ENCODE measurements at places on chromosomes 12 and 14.

DNA sequence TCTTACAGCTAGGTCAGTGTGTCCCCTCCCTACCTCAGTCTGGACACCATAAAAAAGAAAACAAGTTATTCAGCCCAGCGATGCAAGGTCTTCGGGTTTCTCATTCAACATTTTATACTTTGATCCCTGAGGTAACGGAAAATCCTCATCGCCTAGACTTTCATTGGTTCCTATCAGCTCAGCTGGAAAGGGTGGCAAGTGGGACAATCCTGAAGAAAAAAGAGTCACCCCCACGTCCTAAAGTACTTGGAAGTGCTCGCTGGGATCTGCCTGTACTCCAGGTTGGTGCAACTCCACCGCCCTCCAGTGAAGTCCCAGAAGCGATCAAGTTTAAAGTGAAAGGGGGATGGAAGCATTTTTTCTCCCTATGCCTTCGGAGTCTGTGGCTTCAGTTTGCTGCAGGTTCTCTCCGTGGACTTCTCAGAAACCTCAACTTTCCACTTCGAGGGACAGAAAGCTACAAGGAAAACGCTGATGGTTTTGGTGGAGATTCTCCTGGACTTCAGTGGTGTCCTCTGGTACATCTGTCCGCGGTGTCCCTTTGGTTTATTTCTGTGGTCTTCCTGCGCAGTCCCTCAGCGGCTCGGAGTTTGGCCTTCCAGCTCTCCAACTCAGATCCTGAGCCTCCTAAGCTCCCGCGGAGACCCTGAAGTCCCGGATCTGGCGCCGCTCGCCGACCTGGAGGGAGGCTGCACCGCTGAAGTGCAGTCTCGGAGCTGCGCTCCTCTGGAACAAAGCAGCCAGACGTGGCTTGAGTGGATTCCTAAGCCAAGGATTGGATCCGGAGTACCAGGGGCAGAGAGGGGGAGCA, 1.8 kb upstream of the LRFN5 start:
- DNase-seq: peak; percentile 80

- DNase-seq: no peak
Observed at GRCh38 chr14:21525571-21525961, 580 bp downstream of the SALL2 start.

- no peak for DNase-seq
Observed at GRCh38 chr12:128518644-128519043, 251.7 kb downstream of the TMEM132C start.

DNA sequence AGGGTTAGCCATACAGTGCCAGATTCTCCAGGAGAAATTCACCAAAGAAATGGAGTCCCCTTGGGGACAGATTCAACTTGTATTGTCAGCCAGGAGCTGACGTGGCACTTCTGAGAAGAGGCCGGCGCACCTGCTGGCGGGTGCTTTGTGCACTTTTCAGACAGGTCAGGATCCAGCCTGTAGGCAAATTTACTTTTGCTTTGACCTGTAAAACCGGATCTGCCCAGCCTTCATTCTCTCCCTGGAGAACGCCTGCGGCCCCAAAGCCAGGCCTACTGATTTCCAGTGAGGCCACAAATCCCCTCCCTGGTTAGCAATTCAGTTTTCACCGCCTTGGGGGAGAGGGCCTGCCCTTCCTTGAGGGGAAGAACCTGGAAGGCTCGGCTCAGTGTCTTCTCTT, 17.4 kb downstream of the P2RX4 start:
- no peak for DNase-seq

- no peak for DNase-seq
Observed at GRCh38 chr14:77618381-77618970, 2.0 kb upstream of the SPTLC2 start.

DNA sequence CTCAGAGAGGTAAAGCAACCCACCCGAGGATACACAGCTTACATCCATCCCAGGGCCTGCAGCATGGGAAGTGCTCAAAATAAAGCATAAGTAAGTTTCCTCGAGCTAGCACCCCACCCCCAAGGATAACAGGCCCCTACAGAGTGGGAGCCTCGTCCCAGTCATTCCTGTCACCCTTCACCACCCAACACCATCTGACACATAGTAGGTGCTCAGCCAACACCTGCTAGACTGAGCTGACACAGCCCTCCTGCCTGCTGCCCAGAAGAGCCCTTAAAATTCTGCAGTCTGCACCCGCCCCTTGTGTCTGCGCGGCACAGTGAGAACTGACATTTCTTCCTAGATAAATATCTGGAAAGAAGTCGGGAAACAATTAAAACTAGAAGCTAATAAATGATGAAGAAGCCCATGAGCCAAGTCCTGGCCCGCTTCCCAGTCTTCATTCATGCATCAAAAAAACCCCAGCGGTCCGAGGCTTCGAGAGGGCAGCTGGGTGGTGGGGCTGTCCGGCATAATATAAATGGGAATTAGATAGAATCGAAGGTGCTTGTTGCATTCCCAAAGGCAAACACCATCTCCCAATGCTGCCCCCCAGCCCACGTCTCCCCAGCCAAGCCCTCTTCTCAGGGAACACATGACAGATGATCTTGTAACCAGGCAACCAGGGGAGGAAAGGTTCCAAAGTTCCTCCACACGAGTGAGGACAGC, 76.2 kb downstream of the BCL11B start:
- DNase-seq: no peak

DNA sequence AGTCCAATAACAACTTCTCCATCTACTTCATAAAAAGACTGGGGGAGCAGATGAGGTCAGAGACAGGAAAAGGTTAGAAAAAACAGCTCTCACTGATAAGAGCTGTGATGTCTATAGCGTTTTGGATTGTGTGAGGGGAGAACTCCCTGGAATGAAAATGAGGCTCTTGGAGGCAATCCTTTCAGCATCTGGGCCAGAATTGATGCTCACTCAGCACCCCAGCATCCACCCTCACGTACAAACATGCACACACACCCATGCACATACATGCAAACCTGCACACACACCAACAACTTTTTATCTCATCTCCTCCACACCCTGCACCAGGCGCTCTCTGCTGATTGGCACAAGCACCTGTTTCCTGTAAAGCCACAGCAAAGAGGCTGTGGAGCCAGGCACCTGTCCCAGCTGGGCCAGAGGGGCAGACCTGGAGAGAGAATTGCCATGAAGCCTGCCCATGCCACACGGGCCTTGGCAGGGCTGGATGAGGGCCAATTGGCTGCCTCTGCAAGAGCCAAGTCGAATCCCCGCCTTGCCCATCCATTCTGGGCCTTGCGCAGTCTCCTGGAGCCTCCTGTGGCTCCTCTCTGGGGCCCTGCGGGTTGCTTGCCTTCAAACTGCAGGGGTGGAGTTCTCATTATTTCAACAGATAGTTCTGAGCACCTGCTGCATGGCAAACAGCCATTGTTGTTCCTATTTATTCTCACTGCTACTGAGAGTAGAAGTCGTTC, 53.1 kb downstream of the SYNE3 start:
- no peak for DNase-seq

DNA sequence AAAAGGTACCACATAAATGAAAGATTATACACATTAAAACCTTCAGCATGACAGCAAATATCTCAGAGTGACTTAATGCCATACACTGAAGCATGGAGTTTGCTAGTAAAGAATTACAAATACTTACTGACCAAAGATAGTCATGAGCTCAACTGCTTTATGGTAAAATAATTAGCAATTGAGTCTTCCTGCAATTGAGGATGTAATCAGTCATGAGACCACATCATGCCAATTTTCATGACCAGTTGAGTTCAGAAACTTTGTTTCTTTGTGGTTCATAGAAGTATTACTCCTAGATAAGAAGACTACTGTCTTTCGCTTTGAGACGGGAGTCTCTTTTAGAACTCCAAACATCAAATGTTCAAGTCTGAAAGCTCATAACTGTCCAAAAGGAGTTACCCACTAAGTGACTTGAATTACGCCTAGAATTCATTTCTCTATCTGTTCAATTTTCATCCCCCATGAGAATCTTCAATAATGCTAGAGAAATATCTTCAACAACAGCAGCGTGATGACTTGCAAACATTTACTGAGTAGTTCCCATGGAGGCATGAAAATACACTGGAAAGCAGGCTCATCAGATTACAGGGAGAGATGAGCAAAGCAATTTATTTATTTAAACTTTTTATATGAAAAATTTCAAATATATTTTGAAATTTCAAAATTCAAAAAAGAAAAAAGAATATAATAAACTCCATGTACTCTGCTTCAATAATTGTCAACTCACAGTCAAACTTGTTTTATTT, 120.0 kb downstream of the BTG1 start:
- no peak for DNase-seq

- no peak for DNase-seq
Observed at GRCh38 chr12:52837413-52837741, 3.3 kb upstream of the KRT79 start.

DNA sequence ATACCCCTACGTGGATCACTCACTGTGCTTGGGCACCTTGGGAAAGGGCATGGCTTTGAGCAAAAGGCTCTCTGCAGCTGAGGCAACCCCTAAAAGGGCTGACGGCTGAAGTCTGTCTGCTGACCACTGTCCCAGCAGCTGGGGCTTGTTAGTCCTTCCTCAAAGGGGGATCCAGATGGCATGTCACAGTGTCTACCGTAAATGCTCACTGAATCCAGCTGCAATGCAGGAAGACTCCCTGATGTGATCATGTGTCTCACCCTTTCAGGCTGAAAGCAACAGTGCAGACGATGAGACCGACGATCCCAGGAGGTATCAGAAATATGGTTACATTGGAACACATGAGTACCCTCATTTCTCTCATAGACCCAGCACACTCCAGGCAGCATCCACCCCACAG, 12.4 kb downstream of the OAS1 start:
- DNase-seq: no peak

GRCh38 chr12:110689281-110690126, 589 bp upstream of the HVCN1 start:
- DNase-seq: no peak

- no peak for DNase-seq
Observed at GRCh38 chr12:25526778-25527177, 26.3 kb downstream of the LMNTD1 start.

GRCh38 chr12:118120579-118121363, 15.2 kb upstream of the PEBP1 start:
- DNase-seq: no peak

DNA sequence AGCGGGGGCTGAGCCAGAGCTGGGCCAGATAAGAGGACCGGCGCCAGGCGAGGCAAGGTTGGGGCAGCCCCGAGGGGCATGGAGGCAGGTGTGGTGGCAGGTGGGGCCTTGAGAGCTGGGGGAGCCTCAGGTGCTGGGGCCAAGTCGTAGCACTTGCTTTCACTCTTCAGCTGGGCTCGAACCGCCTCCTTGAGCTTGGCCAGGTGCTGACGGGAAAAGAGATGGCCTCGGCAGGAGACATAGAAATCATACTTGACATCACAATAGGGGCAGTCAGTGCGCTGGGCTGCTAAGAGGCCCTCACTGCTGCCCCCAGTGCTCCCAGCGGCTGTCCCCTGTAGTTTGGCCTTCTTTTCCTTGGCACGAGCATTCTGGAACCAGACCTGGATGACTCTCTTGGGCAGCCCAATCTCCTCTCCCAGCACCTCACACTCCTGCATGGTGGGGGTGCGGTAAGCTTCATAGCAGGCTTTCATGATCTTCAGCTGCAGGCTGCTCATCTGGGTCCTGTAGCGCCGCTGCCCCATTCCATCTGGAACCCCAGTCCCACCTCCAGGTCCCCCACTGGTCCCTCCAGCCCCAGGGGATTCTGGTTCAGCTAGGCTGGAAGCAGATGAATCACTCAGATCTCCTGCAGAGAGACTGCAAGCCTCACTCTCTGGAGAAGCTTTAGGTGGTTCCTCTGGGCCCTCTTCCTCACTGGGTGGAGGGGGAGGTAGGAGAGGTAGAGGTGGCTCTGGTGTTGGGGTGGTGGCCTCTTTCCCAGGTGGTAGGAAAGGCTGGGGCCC, 28.1 kb downstream of the ZFHX2 start:
- DNase-seq: no peak

GRCh38 chr14:67112344-67112743, 76.9 kb upstream of the GARIN2 start:
- DNase-seq: no peak

- no peak for DNase-seq
Observed at GRCh38 chr12:103105971-103106597, 148.6 kb downstream of the ASCL1 start.

GRCh38 chr12:86229772-86230171, 26.4 kb downstream of the MGAT4C start:
- DNase-seq: no peak

DNA sequence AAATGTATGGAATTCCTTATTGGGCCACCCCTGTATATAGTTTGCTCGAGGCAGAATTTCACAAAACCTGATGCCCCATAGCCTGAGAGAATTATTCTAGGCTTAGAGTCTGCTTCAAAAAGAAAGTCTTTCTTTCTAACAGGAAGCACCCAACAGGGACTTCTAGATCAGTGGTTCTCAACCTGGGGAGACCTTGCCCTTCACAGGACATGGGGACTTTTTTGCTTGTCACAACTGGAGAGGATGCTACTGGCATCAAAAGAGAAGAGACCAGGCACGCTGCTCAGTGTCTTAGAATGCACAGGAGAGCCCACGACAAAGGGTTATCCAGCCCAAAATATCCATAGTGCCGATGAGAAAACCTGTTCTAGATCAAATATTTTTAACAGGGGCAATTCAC, 18.9 kb downstream of the WSB2 start:
- DNase-seq: no peak

GRCh38 chr12:110906516-110906915, 13.9 kb downstream of the MYL2 start:
- no peak for DNase-seq

DNA sequence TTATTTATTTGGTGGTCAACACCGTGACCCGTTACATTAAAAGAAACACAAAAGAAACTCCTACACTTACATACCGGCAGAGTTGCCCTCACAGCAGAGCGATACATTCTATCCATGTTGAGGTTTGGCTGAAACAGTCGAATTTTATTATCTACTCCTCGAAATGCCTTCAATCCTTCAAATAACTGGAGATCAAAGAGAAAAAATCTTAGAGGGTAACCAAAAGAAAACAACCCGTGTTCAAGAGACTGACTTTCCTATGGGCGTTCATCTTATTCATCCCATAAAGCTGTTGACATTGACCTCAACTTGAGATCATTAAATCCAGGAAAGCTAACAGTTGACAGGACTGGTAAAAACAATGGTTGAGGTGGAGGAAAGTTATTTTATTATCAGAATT, 67.7 kb downstream of the BCAT1 start:
- DNase-seq: no peak

GRCh38 chr12:18148961-18149360, 59.0 kb upstream of the RERGL start:
- DNase-seq: no peak

DNA sequence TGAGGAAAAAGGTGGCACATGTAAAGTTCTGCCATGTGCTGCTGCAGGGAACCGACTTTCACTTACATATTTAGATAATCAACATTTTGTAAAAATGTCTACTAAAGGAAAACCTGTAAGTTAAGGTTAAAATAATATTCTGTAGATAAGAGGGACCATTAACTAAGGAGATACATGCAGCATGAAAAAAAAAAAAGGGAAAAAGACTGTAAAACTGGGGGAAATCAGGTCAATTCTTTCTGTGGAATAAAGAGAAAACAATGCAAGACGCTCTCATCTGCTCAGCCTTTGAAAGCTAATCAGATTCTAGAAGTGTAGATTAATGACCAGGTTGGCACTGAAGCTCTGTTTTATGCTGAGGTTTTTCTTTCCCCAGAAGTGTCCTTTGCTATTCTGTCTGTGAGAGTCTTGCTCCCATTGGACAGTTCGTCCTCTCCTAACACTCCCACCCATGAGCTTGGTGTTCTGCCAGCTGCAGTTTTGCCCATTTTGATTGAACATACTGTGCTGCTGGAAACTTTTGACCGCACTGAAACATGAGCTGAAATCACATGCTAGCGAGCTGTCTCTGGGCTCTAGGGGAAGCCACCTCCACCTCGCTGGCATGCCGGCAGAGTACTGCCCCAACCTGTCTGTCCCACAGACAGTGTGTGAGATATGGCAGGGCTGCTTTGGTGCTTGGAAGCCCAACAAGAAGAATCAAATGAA, 39.7 kb downstream of the PPTC7 start:
- DNase-seq: peak; percentile 67

GRCh38 chr12:130508847-130509246, 171.2 kb downstream of the PIWIL1 start:
- DNase-seq: no peak
